ENCODE measurements at places on chromosomes 6 and 20. TPM values are rescaled to one million over a fixed set of nuclear protein-coding genes. Genes with fewer than 3 reads are reported as not detected.

The ENPP3 gene
- total RNA-seq: not detected

The C20orf202 gene
- not detected for total RNA-seq

The PRELID3B gene
- total RNA-seq: 79.3 TPM

The SPATA2 gene
- total RNA-seq: 3.9 TPM

The HSF2 gene
- 18.2 TPM for total RNA-seq

The CNR1 gene
- total RNA-seq: 1.2 TPM

The NRSN1 gene
- not detected for total RNA-seq

The FAM83C gene
- not detected for total RNA-seq

The NOX3 gene
- not detected for total RNA-seq

The NOTCH4 gene
- 2.9 TPM for total RNA-seq

The PTGIS gene
- 2.7 TPM for total RNA-seq

The PAX1 gene
- total RNA-seq: not detected

The TBX18 gene
- 0.46 TPM for total RNA-seq

The UNC5CL gene
- total RNA-seq: 1.8 TPM

The PABPC1L gene
- total RNA-seq: 27.2 TPM
